Fibroblast of skin of left quadriceps (primary cell): ENCODE measurements at places on chromosomes 1 and 21.

DNA sequence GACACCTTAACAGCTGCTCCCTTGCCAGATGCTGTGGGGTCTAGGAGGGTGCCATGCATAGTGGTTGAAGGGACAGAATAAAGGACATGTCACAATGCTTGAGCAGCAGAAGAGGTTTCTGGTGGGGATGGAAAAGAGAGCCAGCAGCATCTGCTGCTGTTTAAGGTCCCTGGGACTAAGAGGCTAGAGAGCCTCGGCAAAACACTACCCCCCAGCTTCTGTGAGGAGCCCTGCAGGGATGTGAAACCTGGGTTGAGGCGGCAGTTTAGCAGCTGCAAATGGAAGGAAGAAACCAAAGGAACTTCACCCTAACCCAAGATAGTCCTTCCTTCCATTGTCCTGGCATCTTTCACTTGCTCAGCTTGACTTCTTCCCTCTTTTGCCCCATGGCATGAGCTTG lies 39.4 kb downstream of the PLXNA2 start:
- DNase-seq, result no peak

GRCh38 chr1:85406887-85407533 lies 57.9 kb downstream of the DDAH1 start:
- peak; percentile 69 for DNase-seq

DNA sequence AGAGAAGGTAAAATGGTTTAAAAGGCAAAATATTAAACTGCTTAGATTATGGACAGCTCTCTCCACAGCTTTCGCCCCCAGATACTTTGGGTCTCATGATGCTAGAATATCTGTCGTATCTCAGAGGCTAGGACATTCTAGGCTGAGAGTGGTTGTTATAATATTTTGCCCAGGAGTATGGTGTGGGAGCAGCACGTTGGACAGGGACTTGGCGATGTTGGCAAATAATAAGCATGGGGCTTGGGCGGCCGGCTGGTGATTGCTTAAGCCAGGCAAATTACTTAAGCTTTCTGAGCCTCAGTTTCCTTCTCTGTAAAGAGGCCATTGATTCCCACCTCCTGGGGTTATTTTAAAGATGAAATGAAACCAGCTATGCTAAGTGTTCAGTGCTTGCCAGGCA lies 133.2 kb downstream of the ROR1 start:
- no peak for DNase-seq

GRCh38 chr1:88662723-88663122 lies 21.4 kb upstream of the PKN2 start:
- DNase-seq, result no peak

- no peak for DNase-seq
These were observed 277.0 kb downstream of the DISC1 start for GRCh38 chr1:231903586-231904081.

- no peak for DNase-seq
These were observed 27.6 kb downstream of the GPR88 start for GRCh38 chr1:100565533-100565932.

GRCh38 chr1:44433209-44433608 lies 28.2 kb downstream of the RNF220 start:
- DNase-seq, result no peak

DNA sequence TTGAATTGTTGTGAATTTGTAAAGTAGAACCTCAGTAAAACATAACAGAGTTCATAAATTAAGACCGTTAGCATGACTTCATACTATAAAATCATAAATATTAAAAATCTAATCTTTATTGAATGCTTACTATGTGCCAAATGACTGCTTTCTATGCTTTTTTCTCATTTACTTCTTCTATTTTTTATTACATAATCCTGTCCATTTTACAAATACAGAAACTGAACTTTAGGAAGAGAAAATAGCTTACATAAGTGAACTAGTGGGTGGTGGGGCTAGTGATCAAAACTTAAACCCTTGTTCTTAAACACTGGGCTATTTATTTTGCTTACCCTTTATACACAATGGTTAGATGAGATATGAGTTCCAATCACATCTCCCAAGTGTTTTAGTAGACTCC lies 122.3 kb downstream of the ZC3H11B start:
- DNase-seq, result no peak

- no peak for DNase-seq
These were observed 21.8 kb downstream of the EYA3 start for GRCh38 chr1:28066393-28067154.

DNA sequence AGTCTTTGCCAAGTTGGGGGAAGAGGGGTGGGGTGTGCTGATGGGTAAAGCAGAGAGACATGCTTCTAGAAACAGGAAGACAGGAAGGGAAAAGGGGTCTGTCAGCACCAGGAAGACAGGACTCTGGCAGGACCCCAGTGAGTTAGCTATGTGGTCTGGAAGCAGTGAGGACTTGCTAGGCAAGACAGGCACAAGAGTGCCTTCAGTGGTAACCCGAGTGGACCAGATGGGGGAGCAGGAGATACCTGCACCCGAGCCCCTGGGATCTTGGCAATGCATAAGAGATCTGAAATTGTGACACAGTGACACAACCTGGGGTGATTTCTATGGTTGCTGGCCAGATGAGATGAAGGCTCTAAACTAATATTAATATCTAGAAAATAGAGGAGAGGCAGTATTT lies 7.0 kb downstream of the TLR5 start:
- DNase-seq, result no peak

DNA sequence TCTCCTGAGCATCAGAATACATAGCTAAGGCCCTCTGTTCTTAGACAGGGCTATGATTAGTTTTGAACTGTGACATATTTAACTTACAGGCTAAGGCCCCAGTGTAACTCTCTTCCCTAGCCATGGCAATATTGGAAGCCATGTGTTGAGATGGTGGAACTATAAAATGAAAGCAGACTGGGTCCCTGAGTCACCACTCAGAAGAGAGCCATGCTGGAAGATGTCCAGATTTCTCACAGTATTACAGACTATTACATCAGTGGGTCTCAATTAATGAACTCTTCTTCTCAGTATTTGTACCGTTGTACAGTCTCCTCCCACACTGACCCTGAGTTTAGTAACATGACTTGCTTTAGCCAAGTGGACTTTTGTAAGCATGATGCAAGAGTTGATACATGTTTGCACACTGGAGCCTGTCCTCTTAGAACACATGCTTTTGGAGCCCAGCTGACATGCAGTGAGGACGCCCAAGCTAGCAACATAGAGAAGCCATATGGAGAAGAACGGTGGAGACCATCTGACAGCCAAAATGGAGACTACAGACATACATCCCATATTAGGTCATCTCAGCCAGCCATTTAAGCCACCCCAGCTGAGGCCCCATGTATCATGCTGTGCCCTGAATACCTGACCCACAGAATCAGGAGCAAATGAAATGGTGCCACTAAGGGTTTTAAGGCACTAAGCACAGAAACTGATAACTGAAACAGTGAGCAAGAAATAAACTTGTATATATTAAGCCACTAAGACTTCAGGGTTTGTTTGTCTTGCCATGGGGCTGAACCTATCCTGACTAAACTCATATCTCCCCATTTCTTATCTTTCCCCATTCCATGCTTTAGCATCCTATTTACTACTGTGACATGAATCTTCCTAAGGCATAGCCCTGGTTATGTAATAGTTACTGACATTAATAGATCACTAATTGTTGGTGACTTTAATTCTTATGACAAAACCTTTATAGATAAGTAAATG lies 24.4 kb downstream of the TBX15 start:
- DNase-seq, result peak; percentile 92

DNA sequence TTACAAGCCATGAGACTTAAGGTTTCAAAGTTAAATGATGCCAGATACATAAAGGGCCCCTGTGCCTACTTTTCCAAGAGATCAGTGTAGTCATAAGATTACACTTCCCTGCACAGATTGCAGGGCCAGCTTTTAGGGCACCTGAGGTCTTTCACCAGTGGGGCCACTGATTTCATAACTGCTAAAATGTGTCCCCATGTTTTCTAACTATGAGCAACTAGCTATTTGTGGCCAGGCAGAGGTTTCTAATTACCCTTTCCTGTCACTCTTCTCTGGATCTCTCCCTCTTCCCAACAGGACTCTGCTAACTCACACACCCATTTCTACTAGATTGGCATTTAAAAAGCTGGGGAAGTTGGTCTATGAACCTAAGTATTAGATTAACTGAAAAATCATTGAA lies 207.1 kb upstream of the SGIP1 start:
- DNase-seq, result no peak

DNA sequence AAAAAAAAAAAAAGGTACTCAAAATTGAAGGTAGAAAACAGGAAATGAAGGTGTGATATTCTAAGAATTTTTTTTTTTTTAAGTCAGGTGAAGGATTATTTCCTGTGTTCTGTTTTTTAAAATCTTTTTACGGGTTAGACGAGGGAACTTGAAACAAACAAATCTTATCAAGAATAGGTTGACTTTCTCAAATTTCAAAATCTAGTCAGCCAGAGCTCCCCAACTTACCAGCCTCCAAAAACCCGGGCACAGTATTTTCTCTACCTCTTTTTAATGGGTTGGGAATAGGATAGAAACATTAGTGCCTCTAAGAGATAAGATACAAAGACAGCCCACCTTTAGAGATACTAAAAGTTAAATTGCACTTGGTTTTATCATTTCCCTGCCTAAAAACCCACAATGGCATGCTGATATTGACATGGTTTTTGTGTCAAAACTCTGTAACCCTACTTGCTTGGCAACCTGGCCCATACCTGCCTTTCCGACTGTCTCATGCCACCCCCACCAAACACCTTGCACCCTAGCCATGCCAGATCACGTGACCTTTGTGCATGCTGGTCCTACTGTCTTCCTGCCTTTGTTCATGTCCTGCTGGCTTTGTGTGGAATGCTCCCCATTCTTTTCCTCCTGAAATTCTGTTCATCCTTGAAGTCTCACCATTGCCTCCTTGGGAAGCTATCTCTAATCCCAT lies 4.2 kb downstream of the RCAN3 start:
- no peak for DNase-seq

DNA sequence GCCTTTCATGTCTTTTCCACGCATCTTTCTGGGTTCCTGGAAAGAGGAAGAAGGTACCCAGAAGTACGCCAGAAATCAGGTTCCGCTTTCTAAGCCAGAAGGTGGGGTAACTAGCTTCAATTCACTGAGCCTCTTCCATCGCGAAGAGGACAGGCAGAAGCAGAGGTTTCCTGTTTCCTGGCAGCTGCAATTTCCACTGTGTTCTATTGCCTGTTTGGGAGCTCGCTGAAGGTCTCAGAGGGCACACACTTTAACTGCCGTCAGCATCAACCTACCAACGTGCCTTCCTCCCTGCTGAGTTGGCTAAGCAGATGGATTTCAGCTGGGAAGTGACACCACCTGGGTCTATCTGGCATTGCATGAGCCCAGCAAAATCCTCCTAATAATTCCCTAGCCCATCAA lies 10.0 kb downstream of the NCF2 start:
- DNase-seq, result no peak

- no peak for DNase-seq
These were observed 170.9 kb downstream of the C1orf21 start for GRCh38 chr1:184557423-184558347.

GRCh38 chr1:21165076-21165475 lies 11.6 kb downstream of the EIF4G3 start:
- no peak for DNase-seq

- no peak for DNase-seq
These were observed 88.3 kb upstream of the SGIP1 start for GRCh38 chr1:66445492-66446181.

GRCh38 chr1:53653631-53654030 lies 85.3 kb downstream of the GLIS1 start:
- DNase-seq, result no peak

DNA sequence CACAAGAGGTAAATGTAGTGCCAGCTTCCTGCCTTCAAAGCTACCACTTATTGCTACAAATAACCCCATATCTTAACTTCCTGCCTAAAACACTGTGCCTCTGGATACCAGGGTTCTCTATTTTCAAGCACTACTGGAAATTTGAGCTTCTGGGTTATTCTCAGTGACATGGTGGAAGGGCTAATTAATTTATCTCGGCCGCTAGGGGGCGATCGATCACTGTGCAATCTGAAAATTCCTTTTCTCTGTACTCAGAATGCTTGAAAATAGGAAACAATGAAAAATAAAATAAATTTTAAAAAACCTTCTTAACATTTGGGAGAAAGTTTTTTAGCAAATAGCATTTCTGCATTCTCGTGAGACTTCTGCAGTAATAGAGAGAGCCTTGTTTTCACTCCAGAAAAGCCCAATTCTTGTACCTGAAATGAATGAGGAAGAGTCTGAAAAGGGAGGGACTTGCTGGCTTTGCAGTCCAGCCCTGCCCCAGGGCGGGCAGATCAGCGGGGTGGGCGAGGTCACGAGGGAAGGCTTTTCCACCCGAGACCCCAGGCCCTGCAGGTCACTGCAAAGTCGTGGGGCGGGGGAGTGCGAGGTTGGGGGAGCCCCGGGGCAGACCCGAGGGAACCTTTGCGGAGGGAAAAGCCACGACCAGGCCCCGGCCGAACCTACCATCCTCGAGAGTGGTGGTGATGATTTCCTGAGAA lies 276.7 kb downstream of the PCP4 start:
- no peak for DNase-seq

DNA sequence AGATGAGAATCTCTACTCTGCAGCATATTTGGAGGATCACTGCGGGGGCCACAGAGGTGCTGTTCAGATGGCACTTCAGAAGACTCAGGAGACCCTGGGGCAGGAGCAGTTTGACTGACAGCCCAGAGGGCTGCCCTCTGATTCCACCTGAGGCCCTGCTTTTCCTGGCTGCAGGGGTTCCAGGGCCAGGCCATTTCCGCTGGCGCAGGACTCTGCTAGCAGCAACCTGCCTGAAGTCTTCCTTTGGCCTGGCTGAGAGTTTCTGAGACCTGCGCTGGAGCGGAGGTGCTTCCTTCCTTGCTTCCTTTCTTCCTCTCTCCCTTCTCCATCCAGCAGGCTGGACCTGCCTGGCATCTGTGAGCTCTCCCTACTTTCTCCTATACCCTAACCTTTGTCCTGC lies 11.8 kb downstream of the PCSK9 start:
- no peak for DNase-seq

GRCh38 chr1:218779341-218780100 lies 394.2 kb upstream of the LYPLAL1 start:
- no peak for DNase-seq

- no peak for DNase-seq
These were observed 48.8 kb downstream of the IER5 start for GRCh38 chr1:181137217-181137743.

- no peak for DNase-seq
These were observed 60.6 kb downstream of the AK4 start for GRCh38 chr1:65208563-65208973.
